Effector CD4-positive, alpha-beta T cell (primary cell): ENCODE measurements at places on chromosomes 1 and 21.

- DNase-seq, result no peak
Observed at GRCh38 chr1:67639361-67639760, 45.6 kb upstream of the GADD45A start.

- no peak for DNase-seq
Observed at GRCh38 chr1:29202053-29202452, 20.4 kb upstream of the SRSF4 start.

GRCh38 chr1:206649261-206649921 is 14.1 kb downstream of the DYRK3 start:
- DNase-seq, result no peak

DNA sequence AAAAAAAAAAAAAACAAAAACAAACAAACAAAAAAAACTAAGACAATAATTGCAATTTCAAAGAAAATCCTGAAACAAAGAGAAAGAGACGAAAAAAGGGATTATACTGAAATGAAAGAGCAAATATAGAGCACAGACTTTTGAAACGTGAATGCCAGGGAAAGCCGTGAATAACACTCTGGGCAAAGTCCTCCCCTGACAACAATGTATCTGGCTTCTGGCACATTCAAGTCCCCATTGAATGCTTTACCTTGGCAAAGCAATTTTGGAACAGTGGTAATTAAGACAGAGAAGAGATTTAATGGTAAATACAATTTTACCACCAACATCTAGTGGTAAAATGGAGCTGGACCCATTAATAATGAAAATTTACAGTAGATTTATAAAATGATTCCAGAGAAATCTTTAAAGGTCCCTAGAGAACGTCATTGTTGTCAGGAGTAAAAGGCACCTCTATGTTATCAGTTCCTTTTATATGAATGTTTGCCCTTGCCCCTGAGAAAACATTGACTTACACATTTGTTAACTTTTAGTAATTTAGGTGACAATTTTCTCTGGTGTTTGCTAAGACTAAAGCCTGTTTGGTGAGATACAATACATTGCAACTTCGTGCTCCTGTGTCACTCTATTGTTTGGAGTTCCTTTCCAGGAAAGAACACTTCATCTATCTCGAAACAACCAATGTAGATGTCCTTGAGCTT is 89.7 kb downstream of the GREM2 start:
- no peak for DNase-seq

DNA sequence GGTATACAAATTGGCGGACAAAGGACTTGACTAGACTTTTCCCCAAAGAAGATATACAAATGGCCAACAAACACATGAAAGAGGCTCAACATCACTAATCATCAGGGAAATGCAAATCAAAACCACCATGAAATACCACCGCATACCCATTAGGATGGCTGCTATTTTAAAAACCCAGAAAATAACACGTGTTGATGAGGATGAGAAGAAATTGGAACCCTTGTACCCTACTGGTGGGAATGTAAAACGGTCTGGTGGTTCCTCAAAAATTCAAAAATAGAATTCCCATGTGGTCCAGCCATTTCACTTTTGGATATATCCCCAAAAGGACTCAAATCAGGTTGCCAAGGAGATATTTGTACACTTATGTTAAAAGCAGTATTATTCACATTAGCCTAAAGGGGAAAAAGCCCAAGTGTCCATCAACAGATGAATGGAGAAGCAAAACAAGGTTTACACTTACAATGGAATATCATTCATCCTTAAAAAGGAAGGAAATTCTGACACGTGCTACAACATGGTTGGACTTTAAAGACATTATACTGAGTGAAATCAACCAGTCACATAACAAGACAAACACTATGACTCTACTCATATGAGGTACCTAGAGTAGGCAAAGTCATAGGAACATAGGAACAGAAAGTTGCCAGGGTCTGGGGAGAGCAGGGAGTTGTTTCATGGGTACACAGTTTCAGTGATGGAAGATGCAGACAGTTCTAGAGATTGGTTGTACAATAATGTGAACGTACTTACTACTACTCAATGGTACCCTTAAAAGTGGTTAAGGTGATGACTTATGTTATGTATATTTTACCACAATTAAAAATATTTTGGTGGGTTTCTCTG is 17.0 kb downstream of the CD34 start:
- DNase-seq, result no peak

GRCh38 chr1:6970221-6970620 is 185.0 kb downstream of the CAMTA1 start:
- DNase-seq, result no peak

GRCh38 chr1:167454304-167454893 is 63.9 kb downstream of the CD247 start:
- DNase-seq, result no peak

DNA sequence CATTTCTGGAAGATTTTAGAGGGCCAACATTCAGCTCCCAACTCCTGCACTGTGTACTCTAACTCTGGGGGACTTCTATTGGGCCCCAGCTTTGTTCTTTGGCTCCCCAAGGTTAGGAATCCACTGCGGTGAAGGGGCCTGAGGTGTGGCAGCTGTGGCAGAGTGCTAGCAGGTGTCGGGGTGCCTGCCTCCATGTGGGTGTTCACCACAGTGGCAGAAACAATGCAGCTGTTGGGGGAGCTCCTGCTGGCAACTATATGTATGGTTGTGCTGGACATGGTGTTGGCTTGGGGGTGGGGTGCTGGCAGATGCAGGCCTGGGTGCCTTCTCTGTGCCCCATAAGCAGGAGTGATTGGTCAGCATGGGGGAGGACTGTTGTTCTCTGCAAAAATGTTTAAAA is 95.5 kb downstream of the ST6GALNAC3 start:
- DNase-seq, result no peak

DNA sequence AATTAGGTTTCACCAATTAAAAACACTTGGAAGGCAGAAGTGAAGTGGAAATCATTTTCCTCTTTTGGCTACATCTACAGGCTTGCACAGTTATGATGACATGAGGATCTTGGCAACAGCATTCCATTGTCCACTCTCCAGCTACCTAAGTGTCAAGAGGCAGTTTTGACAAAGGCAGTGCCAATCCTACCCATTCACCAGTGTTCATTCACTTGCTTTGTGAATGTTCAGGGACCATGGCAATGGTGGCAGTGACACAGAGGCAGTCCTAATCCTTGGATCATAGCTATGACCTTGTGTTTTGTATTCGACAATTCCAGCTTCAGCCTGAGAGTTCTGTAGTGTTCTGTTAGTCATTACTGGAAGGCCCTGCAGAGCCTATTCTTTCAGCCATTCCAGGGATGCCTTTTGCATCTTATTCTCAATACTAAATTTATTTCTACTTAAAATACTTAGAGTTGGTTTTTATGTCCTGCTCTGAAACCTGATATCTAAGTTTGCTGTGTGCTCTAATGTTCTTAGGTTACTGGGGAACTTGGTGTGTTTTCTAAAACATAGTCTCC is 36.7 kb downstream of the CRB1 start:
- DNase-seq, result no peak

GRCh38 chr1:225070972-225071371 is 141.5 kb downstream of the DNAH14 start:
- no peak for DNase-seq

- no peak for DNase-seq
Observed at GRCh38 chr21:44431300-44431699, 24.0 kb upstream of the LRRC3 start.

DNA sequence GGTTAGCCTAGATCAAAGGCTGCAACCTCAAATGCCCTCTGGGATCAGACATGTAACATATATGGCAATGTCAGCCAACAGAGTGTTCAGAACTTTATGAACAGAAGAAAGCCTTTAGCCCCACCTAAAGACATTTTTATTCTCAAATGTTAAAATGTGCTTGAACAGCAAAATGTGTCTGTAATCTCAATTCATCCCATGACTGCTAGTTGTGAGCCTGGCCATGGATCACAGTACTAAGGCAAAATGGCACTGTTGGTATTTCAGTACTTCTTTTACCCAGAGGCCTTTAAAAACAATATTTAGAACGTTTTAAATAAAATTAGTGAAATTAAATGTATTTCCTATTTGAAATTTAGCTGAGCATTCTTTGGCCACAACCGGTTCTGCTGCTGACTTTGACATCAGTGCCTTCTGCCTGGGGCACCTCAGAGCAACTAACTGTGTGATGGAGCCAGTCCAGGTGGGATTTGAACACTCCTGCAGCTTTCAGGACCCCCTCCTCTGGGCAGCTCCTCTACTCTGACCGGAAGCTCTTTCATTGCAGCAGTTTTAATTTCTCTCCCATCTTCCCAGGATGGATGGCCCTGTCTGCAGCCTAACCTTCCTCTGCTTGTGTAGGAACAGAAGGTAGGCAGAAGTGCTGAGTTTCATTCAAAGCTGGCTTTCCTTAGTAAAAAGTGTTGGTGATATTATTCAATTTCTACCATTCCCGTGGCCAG is 68.3 kb upstream of the NFIA start:
- DNase-seq, result no peak

- DNase-seq, result no peak
Observed at GRCh38 chr21:41526478-41527087, 18.6 kb upstream of the TMPRSS2 start.

GRCh38 chr1:16459352-16459925 is 18.9 kb downstream of the NECAP2 start:
- no peak for DNase-seq

DNA sequence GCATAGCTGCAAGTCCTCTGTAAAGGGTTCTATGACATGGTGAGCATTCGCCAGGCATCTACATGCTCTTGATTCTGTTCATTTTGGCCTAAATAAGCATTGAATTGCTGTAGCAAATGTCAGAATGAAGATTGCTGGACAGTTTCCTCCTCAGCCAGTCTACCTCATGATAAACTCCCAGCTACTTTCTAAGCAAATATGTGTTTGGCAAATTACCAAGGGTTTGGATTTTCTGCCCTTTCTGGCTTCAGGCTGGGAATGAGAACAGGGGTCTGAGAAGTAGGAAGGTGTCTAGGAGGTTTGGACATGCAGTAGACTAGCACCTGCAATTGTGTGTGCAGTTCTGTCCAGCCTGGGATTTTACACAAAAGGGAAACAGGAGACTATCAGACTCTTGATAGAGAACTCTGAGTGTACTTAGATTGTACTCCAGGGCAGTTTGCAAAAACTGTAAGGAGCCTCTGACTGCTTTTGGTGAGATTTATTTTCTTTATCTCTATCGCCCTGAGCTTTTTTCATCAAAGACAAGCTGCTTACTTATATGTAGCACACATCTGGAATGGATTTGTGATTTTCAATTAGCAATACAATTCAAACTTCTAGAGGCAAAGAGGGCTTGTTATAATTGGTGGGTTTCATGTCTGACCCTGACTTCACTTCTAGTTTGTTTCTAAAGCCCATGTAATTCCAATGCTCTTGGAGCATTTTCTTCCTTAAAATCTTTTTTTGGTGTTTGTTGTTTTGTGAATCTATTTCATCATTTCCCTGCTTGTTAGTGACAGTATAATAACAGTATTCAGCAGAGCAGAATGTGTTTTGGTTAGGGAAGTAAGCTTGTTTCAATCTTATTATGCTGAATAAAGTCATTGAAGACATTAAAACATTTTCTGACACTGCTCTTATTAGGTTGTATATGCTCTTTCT is 150.8 kb downstream of the VPS13D start:
- DNase-seq, result no peak

GRCh38 chr1:90707363-90707710 is 9.8 kb downstream of the BARHL2 start:
- no peak for DNase-seq

- no peak for DNase-seq
Observed at GRCh38 chr1:229170778-229171505, 100.0 kb upstream of the RAB4A start.

- DNase-seq, result no peak
Observed at GRCh38 chr1:170503665-170504064, 28.3 kb upstream of the GORAB start.

- DNase-seq, result no peak
Observed at GRCh38 chr1:238546118-238546517, 655.4 kb upstream of the ZP4 start.

GRCh38 chr1:10200620-10201019 is 9.8 kb upstream of the KIF1B start:
- no peak for DNase-seq

GRCh38 chr1:53575141-53575954 is 116.1 kb downstream of the DMRTB1 start:
- no peak for DNase-seq

DNA sequence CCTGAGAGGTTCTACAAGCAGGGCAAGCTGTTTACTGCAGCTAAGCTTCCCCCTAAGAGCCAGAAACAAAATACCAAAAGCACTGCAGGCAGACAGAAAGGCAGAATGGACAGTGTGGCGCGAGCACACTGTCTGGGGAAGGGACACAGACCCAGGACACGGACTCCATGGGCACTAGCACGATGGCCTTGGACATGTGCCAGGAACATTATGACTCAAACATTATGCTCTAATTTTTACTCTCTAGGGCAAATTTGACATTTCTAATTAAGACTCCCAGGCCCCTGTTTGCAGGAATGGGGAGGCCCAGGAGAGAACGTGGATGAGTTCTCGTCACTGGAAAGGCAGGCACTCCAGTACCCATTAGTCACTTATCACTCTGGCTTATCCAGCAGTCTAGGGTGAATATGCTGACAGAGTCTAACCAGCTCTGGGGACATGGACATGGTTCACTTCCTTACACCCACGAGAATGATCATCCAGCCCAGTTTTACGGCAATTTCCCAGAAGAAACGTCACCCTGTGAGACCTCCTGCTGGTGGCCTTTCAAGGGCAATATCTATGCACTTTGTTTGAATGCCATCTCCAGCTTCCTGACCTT is 45.1 kb downstream of the CAPN8 start:
- DNase-seq, result no peak

DNA sequence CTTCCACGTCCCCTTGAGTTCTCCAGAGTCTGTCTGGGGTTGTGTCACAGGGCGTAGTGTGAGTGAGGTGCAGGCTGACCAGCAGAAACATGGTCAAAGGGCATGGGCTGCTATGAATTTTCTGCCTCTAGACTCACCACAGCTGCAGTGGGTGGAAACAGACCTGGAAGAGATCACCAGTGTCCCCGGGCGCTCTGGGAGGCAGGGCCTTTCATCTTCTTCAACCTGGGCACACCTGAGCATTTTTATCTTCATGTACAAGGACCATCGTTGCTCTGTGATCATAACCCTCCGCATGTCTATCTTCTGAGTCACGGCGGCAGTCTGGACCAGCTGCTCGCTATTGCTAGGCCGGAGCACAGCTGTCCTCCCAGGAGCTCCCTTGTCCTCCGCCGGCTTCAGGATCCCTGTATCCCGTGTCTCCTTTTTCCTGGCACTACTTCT is 29.6 kb downstream of the DEGS1 start:
- no peak for DNase-seq

GRCh38 chr21:46126309-46127238 is 28.7 kb downstream of the COL6A2 start:
- no peak for DNase-seq

- no peak for DNase-seq
Observed at GRCh38 chr1:3217181-3217641, 148.2 kb downstream of the PRDM16 start.
